Stimulated activated CD4-positive, alpha-beta T cell treated with anti-CD3 and anti-CD28 coated beads, Interleukin-1b, Interleukin-23, amount 100 ng/mL, for 1 hour (primary cell): ENCODE measurements at places on chromosomes 12 and 14.
A peak's percentile ranks its signal among the peaks of the same experiment; 100 is the strongest.

- no peak for DNase-seq
These were observed 22.5 kb downstream of the RECQL start for GRCh38 chr12:21478756-21479455.

GRCh38 chr12:54711669-54712068 is 63.5 kb upstream of the DCD start:
- no peak for DNase-seq

DNA sequence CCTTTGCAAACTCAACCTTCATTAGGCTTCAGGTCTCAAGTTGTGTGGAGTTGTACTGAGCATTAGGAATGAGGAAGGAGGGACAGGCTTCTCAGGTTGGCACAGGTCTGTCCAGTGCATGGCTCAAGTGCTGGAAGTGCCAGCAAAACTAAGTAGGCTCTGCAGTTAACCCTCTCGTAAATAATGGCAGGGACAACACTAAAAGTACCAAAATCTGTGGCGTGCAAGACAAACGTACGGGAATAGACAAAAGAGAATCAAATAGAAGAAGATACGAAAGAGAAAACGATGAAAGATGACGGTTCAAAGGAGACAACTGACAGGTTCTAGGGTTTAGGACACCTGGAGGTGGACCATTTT is 612 bp downstream of the TRAPPC6B start:
- no peak for DNase-seq

GRCh38 chr12:103924761-103925641 is 5.2 kb upstream of the HSP90B1 start:
- no peak for DNase-seq

DNA sequence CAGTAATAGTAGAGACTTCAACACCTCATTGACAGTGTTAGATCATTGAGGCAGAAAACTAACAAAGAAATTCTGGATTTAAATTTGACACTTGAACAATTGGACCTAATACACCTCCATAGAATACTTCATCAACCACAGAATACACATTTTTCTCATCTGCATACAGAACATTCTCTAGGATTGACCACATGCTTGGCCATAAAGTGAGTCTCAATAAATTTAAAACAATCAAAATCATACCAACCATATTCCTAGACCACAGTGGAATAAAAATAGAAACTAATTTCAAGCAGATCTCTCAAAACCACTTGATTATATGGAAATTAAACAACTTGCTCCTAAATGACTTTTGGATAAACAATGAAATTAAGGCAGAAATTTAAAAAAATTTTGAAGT is 82.3 kb downstream of the SLC38A4 start:
- no peak for DNase-seq

GRCh38 chr12:17348311-17348710 is 741.7 kb downstream of the RERGL start:
- no peak for DNase-seq

DNA sequence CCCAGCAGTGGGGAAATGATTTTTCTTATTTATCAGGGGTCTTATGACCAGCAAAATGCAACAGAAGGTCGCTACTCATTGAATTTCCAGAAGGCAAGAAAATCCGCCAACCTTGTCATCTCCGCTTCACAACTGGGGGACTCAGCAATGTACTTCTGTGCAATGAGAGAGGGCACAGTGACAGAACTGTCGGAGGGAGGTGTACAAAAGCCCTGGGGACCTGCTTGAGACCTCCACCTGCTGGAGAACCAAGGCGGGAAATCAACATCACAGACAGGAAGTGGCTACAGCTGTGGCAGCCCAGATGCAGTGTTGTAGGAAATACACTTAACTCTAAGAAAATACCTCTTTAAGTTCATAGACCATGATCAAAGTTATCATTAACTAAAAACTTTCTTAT is 250.9 kb upstream of the OR4E1 start:
- DNase-seq, result peak; percentile 14

- DNase-seq, result no peak
These were observed 6.4 kb downstream of the GNS start for GRCh38 chr12:64752833-64753238.

DNA sequence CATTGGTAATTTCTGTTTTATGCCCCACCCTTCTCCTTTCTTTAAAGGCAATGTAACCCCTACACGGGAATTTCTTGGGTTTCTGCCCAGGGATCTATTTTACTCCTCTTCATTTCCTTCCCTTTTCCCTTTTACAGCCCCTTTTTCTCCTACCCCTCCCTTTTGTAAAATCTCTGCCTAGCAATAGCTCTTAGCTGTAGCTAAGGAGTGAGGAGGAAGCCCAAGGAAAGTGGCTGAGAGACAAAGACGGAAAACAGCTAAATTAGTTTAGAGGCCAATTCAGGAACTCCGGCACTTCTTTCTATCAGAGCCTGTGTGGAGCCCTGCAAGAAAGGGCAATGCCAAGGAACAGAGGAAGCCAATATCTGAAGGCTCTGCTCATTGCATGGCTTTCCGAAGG is 40.3 kb downstream of the SOCS2 start:
- no peak for DNase-seq

DNA sequence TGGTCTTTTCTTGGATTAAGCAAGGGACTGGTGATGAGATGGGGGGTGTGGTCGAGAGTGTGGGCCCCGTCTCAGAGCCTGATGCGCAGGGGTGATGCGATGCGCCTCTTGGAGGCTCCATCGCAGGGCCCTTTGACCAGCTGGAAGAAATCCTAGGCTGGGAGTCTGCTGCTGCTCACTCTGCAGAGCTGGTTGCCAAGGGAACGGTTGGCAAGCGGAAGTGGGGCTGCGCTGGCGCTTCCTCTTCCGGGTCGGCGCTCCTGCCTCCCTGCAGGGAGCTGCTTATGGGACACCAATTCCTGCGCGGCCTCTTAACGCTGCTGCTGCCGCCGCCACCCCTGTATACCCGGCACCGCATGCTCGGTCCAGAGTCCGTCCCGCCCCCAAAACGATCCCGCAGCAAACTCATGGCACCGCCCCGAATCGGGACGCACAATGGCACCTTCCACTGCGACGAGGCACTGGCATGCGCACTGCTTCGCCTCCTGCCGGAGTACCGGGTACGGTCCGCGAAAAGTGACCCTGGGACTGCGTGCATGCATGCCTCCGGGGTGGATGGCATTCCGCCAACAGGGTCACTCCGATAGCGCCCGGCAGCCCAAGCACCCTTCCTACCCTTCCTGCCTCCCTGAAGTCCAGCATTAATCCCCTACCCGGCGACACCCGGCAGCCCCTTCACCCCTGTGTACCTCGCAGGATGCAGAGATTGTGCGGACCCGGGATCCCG is at the start of gene MYG1:
Gene MYG1, plus strand, starts transcription at position 242 of the 727 bp plus-strand sequence. Its CDS starts 43 bp downstream, at position 285.
- peak; percentile 57 for DNase-seq

- DNase-seq, result no peak
These were observed at the start of gene ADGRD1 for GRCh38 chr12:130953771-130954543. TSS of gene ADGRD1 (plus strand) at chr12:130953907. CDS start at chr12:130954466, 559 bp downstream.

GRCh38 chr12:57233357-57234232 is 4.1 kb downstream of the SHMT2 start:
- no peak for DNase-seq

DNA sequence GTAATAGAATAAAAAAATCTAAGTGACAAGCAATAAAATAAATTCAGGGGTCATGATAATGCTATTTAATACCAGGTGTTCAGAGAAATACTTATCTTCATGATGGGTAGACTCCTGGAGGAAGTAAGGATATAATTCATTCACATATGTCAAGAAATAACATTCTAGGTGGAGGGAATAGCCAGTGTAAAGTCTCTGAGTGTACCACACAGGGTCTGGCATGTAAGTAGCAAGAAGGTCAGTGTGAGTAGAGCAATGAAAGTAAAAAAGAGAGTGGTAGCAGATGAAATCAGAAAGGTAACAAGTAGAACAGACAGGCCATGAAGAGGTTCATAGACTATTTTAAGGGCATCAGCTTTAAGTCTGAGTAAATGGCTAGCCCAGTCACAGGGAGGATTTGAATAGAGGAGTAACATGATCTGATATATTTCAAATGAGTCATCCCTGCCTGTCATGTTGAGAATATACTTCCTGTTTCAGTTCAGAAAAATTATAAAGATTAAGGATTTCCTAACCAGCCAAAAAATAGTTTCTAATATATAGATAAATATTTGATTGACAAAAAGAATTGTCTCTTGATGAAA is 519.9 kb downstream of the C12orf50 start:
- DNase-seq, result no peak

DNA sequence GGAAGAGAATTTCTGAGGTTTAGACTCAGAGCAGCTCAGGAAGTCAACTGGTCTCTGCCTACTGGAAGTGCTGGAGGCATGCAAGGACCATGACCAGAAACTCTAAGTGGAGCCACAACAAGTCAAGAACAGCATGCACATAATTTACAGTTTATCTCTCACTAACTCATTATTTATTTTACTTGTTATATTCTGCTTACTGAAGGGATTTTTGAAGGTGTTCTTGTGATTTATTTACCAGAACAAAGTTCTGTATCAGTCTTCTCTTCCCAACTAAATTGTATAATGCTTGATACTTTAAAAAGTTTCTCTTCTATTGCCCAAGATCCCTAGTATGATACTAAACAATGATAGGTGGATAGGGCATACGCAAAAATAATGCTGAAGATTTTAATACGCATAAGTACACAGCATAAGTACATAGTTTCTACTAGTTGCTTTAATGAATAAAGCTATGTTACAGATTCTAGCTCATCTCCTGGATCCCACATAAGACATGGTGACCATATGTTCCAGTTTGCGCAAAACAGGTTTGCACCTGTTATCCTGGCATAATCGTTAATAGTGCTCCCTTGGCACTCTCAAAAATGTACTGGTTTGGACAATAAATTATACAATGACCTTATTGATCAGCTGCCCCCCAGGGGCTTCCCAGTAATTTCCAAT is 11.6 kb upstream of the SPTB start:
- DNase-seq, result no peak

GRCh38 chr14:70013271-70013873 is 134.2 kb downstream of the SMOC1 start:
- DNase-seq, result no peak
